ENCODE measurements at places on chromosomes 7 and 10.

DNA sequence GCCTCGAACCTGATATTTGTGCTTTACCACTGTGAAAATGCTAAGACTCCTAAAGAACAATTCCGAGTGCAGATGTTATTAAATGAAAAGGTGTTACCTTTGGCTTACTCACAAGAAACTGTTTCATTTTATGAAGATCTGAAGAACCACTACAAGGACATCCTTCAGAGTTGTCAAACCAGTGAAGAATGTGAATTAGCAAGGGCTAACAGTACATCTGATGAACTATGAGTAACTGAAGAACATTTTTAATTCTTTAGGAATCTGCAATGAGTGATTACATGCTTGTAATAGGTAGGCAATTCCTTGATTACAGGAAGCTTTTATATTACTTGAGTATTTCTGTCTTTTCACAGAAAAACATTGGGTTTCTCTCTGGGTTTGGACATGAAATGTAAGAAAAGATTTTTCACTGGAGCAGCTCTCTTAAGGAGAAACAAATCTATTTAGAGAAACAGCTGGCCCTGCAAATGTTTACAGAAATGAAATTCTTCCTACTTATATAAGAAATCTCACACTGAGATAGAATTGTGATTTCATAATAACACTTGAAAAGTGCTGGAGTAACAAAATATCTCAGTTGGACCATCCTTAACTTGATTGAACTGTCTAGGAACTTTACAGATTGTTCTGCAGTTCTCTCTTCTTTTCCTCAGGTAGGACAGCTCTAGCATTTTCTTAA lies 47.7 kb downstream of the MINPP1 start:
- no peaks in the 10 kb centered on the region for H3K27me3 ChIP-seq
- H3K36me3 ChIP-seq = peaks cover 23% of the 10 kb centered on the region
- H3K4me1 ChIP-seq = peaks cover 2% of the 10 kb centered on the region
- no peak for DNase-seq

DNA sequence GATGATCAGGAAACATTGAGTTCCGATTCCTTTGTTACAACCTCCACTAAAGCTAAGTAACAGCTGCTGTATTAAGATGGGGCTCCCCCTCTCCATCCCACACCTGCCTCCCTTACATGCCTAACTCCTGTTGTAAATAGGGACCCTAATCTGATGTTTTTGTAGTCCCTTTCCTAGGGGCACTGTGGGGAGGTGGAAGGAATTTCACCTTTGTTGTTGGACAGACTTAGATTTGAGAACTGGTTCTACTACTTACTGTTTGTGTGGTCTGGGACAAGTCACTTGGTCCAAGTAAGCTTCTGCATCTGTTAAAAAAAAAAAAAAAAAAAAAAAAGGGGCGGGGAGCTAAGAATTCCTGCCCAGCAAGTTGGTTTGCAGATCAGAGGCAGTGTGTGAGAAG lies 42.6 kb downstream of the KIAA1217 start:
- peaks cover 16% of the 10 kb centered on the region for H3K4me1 ChIP-seq
- no peak overlapping the region for H3K27ac ChIP-seq
- no peak overlapping the region for H3K4me3 ChIP-seq
- H3K36me3 ChIP-seq = no peaks in the 10 kb centered on the region
- DNase-seq = no peak

GRCh38 chr10:49167425-49168170 lies 20.6 kb downstream of the TMEM273 start:
- DNase-seq = no peak
- H3K36me3 ChIP-seq = no peaks in the 10 kb centered on the region
- H3K4me3 ChIP-seq = no peak overlapping the region
- H3K4me1 ChIP-seq = no peaks in the 10 kb centered on the region

DNA sequence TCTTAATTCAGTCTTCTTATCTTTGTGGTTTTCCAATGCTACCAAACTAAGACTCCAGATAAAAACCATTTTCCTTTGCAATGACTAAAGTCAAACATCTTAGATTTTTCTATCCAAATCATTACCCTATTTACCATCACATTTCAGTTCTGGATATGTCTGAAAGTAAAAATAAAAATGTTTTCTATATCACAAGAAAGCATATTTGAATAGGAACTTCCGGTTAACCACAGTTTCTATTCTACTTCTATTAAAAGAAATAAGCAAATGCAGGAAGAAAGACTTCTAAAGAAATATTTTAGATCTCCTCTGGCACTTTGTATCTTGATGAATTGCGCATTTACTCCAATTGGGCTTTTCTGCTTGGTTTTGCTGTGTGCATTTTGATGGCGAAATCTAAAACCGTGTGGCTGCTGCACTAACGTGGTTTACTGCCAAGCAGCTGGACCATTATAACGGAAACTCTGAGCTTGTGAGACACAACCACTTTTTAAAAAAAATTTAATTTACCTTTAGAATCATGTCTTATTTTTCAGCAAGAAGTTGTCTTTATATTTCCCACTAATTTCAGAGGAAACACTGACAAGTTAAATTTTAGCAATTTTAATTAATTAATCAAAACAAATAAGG lies 146.1 kb downstream of the VPS50 start:
- no peak overlapping the region for H3K4me3 ChIP-seq
- no peak overlapping the region for H3K27ac ChIP-seq
- no peaks in the 10 kb centered on the region for H3K36me3 ChIP-seq
- no peaks in the 10 kb centered on the region for H3K4me1 ChIP-seq
- no peak for DNase-seq

DNA sequence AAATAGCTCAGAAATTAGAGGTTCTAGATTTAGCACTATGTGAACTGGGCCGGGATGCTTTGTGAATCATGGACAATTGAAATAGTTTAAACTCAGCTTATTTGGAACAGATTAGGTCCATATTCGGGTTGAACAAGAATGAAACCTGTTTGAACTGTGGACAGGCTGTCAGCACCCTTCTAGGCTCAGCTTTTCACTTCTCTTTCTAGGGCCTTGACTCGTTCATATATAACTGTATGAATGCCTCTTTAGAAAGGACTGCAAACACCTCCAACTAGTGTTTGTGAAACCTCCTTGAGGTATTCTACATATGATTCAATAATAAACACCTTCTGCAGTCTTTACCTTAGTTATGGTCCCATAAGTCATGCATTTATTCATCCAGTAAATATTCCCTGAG lies 115.6 kb downstream of the REEP3 start:
- no peak overlapping the region for H3K27ac ChIP-seq
- no peaks in the 10 kb centered on the region for H3K27me3 ChIP-seq
- peaks cover 5% of the 10 kb centered on the region for H3K4me1 ChIP-seq
- no peak for DNase-seq
- no peaks in the 10 kb centered on the region for H3K36me3 ChIP-seq

DNA sequence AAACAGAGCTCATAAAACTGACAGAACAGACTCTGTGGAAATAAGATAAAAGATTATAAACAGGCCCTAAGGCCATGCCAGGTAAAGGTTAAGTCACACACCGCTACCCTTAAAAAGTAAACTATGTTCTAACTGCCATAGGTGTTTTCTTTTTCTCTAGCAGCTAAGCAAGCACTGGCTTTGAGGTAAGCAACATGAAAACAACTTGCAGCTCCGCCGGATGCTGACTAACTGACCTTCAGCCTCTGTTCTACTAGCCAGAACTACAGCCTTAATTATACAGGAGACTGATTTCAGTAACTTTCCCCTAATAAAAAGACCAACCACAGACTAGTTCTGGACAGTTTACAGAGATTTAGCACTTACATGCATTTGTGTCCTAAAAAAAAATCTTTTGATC lies 708.3 kb downstream of the CCSER2 start:
- no peaks in the 10 kb centered on the region for H3K27me3 ChIP-seq
- H3K4me3 ChIP-seq = no peak overlapping the region
- no peak overlapping the region for H3K27ac ChIP-seq

DNA sequence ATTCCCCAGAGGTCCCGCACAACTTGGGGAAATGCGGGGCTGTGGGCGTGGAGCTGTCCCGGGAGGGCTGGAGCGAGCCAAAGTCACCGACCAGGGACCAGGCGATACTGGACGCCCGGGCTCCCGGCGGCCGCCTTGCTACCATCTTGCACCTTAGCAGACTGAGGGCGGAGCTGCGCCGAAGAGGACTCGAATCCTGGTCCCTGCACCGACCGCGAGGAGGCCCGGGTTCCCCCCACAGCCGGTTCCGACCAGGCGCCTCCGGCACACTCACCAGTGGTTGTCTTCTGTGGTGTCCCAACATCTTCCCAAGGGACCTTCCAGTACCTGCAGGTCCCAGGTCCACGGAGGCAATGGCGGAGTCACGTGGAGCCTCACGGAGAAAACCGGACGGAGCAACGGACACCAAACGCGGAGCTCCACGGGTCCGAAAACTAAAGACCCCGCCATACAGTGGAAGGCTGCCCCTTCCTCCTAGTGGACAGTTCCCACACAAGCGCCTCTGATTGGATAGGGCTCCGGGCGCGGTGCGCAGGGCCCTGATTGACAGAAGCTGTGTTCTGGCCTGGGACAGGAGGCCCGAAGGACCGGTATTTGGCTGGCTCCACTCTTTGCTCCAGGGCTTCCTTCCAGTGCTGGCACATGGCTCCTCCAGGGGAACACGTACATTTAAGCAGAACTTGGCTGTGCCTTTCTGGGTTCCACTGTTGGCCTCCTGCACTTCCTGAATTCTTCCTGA lies 124.6 kb upstream of the ZNF479 start:
- no peak overlapping the region for H3K27ac ChIP-seq
- H3K4me1 ChIP-seq = no peaks in the 10 kb centered on the region
- H3K4me3 ChIP-seq = no peak overlapping the region
- DNase-seq = no peak
- H3K36me3 ChIP-seq = no peaks in the 10 kb centered on the region

DNA sequence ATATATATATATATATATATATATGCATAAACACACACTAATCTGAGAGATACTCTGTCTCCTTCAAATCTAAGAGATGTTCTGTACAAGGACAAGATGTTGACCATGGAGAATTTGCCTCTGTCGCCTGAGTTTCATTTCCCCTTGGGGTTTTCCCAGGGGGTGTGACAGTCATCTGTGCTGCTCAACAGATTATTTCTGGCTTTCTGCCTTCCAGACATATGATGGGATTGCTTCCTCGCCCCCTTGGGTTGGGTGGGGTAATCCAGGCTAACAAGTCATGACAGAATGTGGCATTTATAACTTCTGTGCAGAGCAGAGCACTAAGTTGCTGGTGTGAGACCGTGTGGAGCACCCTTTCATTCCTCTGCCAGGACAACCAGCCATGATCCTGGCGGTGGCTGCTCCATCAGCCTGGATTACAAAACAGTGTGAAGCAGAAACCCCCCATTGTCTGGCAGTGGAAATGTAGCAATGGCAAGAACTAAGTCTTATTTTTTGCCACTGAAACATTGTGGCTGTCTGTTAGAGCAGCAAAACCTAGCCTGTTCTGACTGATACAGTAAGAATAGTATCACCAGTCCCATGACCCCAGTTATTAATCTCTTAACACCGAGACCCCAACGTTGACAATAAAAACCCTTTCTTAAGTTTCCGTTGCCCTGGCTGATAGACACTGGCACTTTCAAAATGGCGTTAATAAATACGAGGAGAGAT lies 13.7 kb upstream of the USP6NL start:
- H3K4me3 ChIP-seq = no peak overlapping the region
- H3K27ac ChIP-seq = no peak overlapping the region
- no peaks in the 10 kb centered on the region for H3K4me1 ChIP-seq
- no peaks in the 10 kb centered on the region for H3K27me3 ChIP-seq
